Activated T-cell treated with anti-CD3 and anti-CD28 coated beads, Interleukin-2, amount 50 U/mL, for 4 hours (primary cell): ENCODE measurements at places on chromosomes 12 and 14. TPM values are rescaled to one million over a fixed set of nuclear protein-coding genes. Genes with fewer than 3 reads are reported as not detected.

P2RX4 gene
- total RNA-seq = 21.9 TPM

BTG1 gene
- total RNA-seq = 204 TPM

RAPGEF3 gene
- 0.55 TPM for total RNA-seq

IL31 gene
- total RNA-seq = 31.4 TPM

KLHL33 gene
- not detected for total RNA-seq

LMO3 gene
- not detected for total RNA-seq

SLC24A4 gene
- total RNA-seq = 0.03 TPM

KRT79 gene
- total RNA-seq = 0.16 TPM

LDHB gene
- 1,615 TPM for total RNA-seq

PRH2 gene
- not detected for total RNA-seq

NTN4 gene
- 0.16 TPM for total RNA-seq

OTX2 gene
- total RNA-seq = not detected
